ENCODE measurements at places on chromosomes 1 and 21.

DNA sequence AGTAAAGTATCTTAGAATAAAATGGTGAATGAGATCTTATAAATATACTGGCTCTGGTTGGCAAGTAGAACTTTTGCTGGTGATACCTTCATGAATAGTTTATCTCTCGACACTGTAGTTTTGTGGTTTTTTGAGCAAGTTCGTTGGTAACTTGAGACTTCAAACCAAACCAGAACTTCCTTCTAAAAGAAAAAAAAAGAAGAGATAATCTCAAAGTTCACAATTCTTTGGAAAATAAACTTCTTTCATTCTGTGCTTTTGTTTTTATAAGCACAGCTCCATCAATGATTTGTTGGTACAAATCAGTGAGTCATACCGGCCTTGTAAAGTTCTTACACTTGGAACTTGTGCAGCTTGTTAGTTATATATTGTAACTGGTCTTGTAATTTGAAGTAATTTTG lies 2.3 kb downstream of the HIPK1 start:
- no peak for DNase-seq

DNA sequence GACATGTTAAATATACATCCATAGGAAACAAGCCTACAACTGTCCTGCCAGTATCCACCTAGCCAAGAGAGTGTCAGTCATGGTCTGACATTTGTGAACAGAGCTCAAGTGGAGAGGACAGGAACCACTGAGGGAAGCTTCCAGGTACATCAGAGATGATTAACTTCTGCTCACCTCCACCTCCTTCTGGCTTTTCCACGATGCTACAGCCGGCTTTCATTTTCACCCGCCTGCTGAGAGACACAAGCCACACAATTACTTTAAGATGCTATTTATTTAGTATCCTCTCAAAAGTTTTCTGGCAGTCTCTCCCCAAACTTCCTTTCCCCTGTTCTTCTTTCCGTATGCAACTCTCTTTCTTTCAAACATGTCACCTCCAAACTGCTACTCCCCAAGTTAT lies 2.1 kb downstream of the ETV3 start:
- DNase-seq, result no peak

- no peak for DNase-seq
Measured at GRCh38 chr21:34888569-34889319, 160.4 kb downstream of the RUNX1 start.

GRCh38 chr1:229203030-229203751 lies 67.7 kb upstream of the RAB4A start:
- DNase-seq, result no peak

- DNase-seq, result no peak
Measured at GRCh38 chr21:41901099-41901498, 22.0 kb upstream of the PRDM15 start.

GRCh38 chr1:106925750-106926149 lies 130.7 kb upstream of the PRMT6 start:
- DNase-seq, result no peak

- no peak for DNase-seq
Measured at GRCh38 chr1:22753481-22753971, 42.9 kb downstream of the EPHB2 start.

DNA sequence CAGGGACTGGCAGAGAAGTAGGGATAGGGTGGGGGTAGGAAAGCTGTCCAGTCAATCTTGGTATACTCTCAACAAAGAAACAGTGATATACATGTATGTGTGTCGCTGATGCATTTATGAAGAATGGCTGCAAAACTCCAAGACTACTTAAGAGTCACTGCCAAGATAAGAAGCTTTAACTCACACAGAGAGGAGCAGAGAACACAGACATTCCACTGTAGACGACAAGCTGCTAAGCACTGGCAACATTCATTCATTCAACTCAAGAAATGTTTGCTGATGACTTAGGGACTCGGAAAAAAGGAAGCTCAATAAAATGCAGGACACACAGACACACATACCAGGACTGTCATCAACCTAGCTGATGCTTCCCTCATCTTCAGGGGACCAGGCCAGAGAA lies 5.5 kb downstream of the CTNNBIP1 start:
- DNase-seq, result no peak

GRCh38 chr1:145707183-145707867 lies at the start of gene PDZK1:
PDZK1 (minus strand) TSS chr1:145707368; CDS start chr1:145688021, 19,347 bp downstream.
- no peak for DNase-seq

DNA sequence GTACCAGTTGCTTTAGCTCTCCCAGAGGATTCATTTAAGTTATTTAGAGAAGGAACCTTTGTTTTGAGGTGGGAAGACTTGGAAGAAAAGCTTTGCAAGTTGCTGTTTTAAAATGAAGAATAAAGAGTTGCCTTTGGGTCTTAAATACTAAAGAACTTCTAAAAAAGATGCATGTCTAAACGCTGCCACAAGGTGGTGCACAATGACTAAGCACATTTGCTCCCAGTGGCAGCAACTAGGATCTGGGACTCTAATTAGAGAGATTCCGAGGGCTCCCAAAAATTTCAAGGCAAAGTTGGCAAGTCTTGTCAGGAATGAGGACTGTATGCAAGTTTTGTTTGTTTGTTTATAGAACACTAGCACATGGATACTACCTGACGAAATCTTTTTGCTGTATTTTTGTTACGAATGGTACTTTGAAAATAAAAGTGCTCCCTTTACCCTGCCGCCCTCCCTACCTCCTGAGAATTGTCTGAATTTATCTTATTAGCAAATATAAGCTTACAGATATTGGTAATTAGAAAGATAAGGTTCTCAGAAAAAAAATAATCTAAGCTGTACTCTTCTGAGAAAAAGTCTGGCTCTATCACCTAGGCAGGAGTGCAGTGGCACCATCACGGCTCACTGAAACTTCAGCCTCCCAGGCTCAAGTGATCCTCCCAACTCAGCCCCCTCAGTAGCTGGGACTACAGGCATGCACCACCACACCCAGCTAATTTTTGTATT lies 121.8 kb downstream of the HFM1 start:
- no peak for DNase-seq

- DNase-seq, result no peak
Measured at GRCh38 chr1:11693024-11693590, 1.6 kb downstream of the DRAXIN start.

- no peak for DNase-seq
Measured at GRCh38 chr1:113178522-113178921, 105.5 kb downstream of the LRIG2 start.

GRCh38 chr1:107724648-107725047 lies 240.3 kb downstream of the VAV3 start:
- no peak for DNase-seq

DNA sequence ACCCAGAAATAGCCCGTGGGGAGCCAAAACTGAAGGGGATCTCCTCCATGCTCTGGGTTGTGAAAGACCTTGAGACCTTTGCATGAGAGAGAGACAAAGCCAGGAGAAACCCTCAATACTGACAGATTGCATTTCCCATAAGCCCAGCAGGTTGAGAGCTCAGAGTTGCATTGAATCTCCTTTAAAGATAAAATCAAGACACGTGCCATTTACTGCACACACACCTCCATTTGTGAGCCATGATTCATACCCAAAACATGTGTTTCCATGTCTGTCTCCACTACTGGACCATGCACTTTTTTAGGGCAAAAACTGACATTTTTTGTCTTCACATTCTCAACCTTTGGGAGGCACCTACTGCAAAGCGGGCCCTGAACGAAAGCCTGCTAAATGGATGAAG lies 144.0 kb upstream of the NRIP1 start:
- no peak for DNase-seq
